Ascending aorta (tissue), 2 donors: ENCODE measurements at places on chromosomes 2 and 18.
A peak's percentile ranks its signal among the peaks of the same experiment; 100 is the strongest.

GRCh38 chr2:84776011-84776410 is 104.9 kb downstream of the TRABD2A start:
- no peaks in the 10 kb centered on the region for H3K4me1 ChIP-seq
- no peaks in the 10 kb centered on the region for H3K27me3 ChIP-seq
- no peaks in the 10 kb centered on the region for H3K36me3 ChIP-seq
- DNase-seq = no peak
- H3K27ac ChIP-seq = no peak overlapping the region

DNA sequence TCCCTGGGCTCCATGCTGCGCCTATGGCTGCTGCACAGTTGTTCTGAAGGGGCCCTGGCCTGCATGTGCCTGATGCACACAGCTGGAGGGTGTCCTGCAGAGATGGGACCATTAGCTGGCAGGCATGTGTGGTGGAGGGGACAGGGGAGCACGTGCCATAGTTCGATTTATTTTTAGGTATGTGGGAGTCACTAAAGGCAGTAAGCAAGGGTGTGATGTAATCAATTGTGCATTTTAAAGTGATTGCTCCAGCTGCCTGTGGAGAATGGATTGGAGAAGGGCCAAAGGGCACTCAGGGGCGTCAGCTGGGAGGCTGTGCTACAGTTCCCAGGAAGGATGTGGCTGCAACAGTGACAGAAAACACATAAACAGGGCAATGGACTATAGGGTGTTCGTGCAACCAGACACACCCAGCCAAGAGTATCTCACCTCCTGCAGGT is 205.1 kb downstream of the ARL4C start:
- no peaks in the 10 kb centered on the region for H3K36me3 ChIP-seq
- peak; percentile 38 for DNase-seq
- no peaks in the 10 kb centered on the region for H3K4me1 ChIP-seq
- H3K27me3 ChIP-seq = no peaks in the 10 kb centered on the region
- no peak overlapping the region for H3K4me3 ChIP-seq
- H3K27ac ChIP-seq = no peak overlapping the region

DNA sequence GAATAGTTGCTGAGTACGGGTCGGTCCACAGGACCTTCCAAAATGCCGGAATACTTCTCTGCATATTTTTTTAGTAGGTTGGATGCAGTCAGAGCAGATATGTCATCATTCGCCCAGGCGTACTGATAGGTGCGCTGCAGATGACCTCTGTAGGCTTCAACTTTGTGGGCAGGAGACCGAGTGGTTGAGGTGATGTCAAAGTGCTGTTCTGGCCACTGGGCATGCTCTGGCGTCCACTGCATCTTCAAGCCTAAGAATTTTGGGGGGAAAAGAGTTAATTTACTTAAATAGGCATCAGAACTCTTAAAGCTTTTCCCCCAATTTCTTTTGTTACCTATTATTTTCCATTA is 124.3 kb downstream of the FIGN start:
- peaks cover 21% of the 10 kb centered on the region for H3K36me3 ChIP-seq
- no peaks in the 10 kb centered on the region for H3K27me3 ChIP-seq
- H3K27ac ChIP-seq = no peak overlapping the region
- H3K4me3 ChIP-seq = no peak overlapping the region

DNA sequence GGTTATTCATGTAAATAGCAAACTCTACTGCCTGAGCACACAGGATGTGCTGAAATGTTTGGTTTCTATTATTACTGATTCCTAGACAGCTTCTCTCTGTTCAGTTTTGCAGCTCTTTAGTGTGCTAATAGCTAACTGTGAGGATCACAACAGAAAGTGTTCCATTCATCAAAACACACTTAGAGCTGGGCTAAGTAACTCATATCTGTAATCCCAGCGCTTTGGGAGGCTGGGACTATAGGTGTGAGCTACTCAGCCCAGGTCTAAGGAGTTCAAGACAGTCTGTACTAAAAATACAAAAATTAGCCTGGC is 63.2 kb downstream of the MOGAT1 start:
- H3K4me3 ChIP-seq = peak overlapping the region; percentile 21
- peak overlapping the region; percentile 89 for H3K27ac ChIP-seq
- no peaks in the 10 kb centered on the region for H3K36me3 ChIP-seq
- no peak for DNase-seq
- no peaks in the 10 kb centered on the region for H3K27me3 ChIP-seq

DNA sequence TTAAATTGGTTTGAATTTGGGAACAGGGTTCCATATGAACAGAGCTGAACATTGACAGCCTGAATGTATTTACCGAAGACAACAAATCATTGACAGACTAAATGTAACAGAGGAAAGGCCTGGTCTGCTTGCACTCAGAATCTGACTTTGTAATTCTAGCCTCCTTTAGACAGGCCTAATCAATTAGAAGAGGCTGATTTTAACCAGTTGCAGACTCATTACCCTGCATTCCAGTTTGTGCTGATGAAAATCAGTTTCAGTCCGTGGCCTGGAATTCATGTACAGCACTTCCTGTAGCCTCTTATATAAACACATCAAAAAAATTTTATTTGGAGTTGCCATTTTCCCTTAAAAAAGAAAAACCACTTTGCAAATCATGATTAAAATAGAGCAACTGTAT is 93.1 kb upstream of the ZFP36L2 start:
- peaks cover 15% of the 10 kb centered on the region for H3K4me1 ChIP-seq
- H3K27me3 ChIP-seq = no peaks in the 10 kb centered on the region
- no peak overlapping the region for H3K27ac ChIP-seq
- DNase-seq = no peak
- no peaks in the 10 kb centered on the region for H3K36me3 ChIP-seq

DNA sequence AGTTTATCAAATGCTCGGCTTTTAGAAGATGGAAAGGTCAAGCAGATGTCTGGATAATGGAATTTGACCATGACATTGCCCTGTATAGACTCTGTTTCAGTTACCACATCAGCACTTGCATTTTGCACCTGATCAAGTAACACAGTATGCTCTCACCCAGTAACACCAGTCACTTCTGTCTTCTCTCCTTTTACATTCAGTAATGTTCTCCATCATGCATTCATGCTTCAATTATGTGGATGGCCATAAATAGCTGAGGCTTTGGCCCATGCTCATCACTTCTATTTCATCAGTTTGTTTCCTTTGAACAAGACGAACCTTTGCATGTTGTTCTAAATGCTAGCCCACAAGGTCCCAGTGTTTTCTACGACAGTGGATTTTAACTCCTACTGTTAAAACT is 322.9 kb upstream of the ACVR2A start:
- no peak for DNase-seq
- no peak overlapping the region for H3K27ac ChIP-seq
- H3K36me3 ChIP-seq = no peaks in the 10 kb centered on the region
- H3K27me3 ChIP-seq = no peaks in the 10 kb centered on the region
- H3K4me3 ChIP-seq = no peak overlapping the region

GRCh38 chr2:69811018-69811417 is 18.4 kb upstream of the GMCL1 start:
- peaks cover 85% of the 10 kb centered on the region for H3K36me3 ChIP-seq
- no peaks in the 10 kb centered on the region for H3K27me3 ChIP-seq
- DNase-seq = no peak
- H3K27ac ChIP-seq = no peak overlapping the region

DNA sequence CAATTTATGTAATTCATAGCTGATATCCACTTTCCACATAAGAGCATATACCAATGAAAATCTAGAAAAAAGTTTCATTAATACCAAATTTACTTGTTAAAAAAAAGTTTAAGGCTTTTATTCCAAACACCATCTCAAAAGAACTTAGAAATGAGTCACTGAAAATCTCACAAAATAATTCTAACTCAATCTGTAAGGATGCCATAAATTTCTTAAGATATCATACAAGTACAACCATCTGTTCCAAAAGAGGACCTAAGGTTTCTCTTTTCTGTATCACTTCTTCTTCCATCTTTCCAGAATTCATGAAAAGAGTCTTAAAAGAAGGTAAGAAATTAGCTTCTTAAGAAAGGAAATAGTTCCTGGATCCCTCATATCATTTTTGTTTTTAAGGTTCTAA is 60.4 kb downstream of the TRIP12 start:
- peaks cover 13% of the 10 kb centered on the region for H3K36me3 ChIP-seq
- H3K27me3 ChIP-seq = no peaks in the 10 kb centered on the region
- H3K27ac ChIP-seq = no peak overlapping the region

DNA sequence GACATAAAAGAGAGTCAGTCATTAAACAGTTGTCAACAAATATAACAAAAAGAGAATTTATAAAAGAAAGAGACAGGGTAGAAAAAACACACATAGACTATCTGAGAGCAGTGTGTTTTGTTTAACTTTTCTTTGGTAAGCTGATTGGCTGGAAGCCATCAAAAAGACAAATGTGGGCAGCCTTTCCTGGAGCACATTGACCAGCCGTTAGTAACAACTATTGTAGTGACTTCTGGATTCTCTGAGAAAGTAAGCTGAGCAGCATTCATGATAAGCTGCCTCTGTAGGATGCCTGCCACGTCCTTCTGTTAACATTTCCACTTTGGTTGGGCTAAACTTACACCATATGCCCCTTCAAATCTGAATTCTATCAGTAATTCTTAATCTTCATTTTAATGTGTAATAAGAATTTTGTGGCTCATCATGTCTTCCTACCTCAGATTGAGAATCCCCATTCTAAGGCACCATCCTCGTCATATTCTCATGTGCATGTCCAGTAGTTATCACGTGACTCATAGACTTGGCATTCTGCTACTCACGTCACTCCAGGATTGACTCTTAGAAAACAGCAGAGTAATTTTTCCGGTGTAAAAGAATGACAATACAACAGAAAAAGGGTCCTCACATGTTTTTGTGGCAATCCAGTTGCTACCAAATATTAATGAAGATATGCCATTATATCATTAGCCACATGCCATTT is 43.4 kb upstream of the DNAJC10 start:
- no peaks in the 10 kb centered on the region for H3K27me3 ChIP-seq
- no peak for DNase-seq
- H3K4me3 ChIP-seq = no peak overlapping the region
- no peaks in the 10 kb centered on the region for H3K4me1 ChIP-seq
- no peak overlapping the region for H3K27ac ChIP-seq

- no peak overlapping the region for H3K4me3 ChIP-seq
- no peaks in the 10 kb centered on the region for H3K36me3 ChIP-seq
Measured at GRCh38 chr18:52228166-52228565, 111.8 kb upstream of the DCC start.

DNA sequence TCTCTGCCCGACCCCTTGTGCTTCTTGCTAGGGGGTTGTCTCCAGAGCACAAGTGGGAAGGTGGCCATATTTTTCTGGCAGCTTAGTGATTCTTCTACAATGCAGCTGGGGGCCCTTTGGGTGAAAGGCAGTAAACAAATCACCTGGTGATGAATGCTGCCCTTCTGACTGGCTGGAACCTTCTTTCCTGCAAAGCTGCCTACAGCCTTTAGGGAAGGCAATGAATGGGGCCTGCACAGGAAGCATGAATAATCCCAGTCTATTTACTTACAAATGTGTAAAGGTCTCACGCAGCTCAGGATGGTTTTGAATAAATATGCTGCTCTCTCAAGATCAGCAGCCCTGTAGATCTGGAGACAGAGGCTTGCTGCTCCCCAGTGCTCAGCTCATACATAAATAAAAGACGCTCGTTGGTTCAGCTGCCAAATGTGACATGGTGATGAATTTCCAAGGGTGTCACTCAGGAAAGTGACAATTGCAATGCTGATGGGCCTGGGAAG is 289.2 kb downstream of the TDRD15 start:
- no peaks in the 10 kb centered on the region for H3K4me1 ChIP-seq
- no peaks in the 10 kb centered on the region for H3K27me3 ChIP-seq
- DNase-seq = no peak
- H3K4me3 ChIP-seq = no peak overlapping the region

GRCh38 chr2:218317835-218318234 is 25.5 kb upstream of the TMBIM1 start:
- no peak for DNase-seq
- H3K27me3 ChIP-seq = no peaks in the 10 kb centered on the region
- no peak overlapping the region for H3K4me3 ChIP-seq
- H3K4me1 ChIP-seq = no peaks in the 10 kb centered on the region
- H3K27ac ChIP-seq = no peak overlapping the region

DNA sequence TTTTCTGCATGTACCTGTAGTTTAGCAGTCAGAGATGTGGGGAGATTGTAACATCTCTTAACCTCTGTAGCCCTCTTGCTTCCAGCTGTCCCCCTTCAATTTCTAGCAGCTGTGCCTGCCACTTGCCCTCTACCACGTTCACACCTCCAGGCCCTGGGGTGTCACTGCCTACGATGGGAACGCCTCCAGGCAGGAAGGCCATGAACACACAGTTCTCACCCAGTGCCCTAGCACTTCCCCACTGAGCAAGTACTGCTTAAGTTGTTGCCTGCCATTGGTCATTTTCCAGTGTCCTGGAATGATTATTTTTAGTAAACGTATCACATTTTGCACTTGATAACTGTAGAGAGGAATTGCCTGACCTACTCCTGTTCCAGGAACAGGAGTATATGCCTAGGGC is 77.1 kb upstream of the B3GNT7 start:
- DNase-seq = no peak
- H3K4me1 ChIP-seq = no peaks in the 10 kb centered on the region
- H3K27me3 ChIP-seq = no peaks in the 10 kb centered on the region
- no peaks in the 10 kb centered on the region for H3K36me3 ChIP-seq
- H3K4me3 ChIP-seq = no peak overlapping the region
- no peak overlapping the region for H3K27ac ChIP-seq

GRCh38 chr2:179817181-179817841 is 44.1 kb downstream of the ZNF385B start:
- H3K4me3 ChIP-seq = no peak overlapping the region
- H3K27me3 ChIP-seq = no peaks in the 10 kb centered on the region
- H3K4me1 ChIP-seq = no peaks in the 10 kb centered on the region
- no peak for DNase-seq
- no peak overlapping the region for H3K27ac ChIP-seq

DNA sequence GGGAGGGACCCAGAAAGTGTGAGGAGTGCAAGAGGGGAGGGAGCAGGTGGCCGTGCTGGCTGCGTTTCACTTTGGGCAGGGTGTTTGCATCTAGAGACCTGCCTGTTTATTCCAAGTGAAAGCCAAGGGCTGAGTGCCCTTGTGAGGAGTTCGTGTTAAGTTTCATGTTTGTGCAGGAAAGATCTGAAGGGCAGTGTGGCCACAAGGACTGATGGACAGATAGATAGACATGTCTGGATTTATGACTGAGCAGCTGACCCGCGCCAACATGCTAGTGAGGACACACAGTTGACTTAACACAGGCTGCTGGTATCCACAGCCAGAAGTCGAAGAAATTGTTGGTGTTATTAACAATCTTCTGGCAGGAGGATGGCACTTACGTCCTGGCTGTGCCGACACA is 387.6 kb upstream of the TNP1 start:
- peaks cover 22% of the 10 kb centered on the region for H3K4me1 ChIP-seq
- no peak overlapping the region for H3K4me3 ChIP-seq
- H3K27ac ChIP-seq = peak overlapping the region; percentile 70

DNA sequence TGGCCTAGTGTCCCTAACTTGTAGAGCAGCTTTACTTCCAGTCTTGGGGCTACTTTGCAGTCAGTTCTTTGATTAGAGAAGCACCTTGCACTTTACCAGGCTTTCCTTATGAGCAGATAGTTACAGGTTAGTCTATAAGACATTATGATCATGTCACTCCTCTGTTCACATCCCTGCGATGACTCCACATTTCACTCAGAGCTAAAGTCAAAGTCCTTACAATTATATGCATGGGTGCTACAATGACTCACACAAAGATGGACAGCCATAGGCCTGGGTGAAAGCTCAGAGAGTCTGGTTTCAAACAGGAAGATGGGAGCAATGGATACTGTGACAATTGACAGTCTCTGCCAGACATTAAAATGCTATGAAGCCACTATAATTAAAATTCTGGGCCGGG is 27.1 kb upstream of the SSB start:
- H3K4me3 ChIP-seq = no peak overlapping the region
- H3K36me3 ChIP-seq = no peaks in the 10 kb centered on the region
- no peaks in the 10 kb centered on the region for H3K4me1 ChIP-seq
